ENCODE measurements at places on chromosomes 12 and 14.
A peak's percentile ranks its signal among the peaks of the same experiment; 100 is the strongest.

- DNase-seq, result no peak
Observed at GRCh38 chr12:54370171-54370730, 6.0 kb upstream of the GPR84 start.

DNA sequence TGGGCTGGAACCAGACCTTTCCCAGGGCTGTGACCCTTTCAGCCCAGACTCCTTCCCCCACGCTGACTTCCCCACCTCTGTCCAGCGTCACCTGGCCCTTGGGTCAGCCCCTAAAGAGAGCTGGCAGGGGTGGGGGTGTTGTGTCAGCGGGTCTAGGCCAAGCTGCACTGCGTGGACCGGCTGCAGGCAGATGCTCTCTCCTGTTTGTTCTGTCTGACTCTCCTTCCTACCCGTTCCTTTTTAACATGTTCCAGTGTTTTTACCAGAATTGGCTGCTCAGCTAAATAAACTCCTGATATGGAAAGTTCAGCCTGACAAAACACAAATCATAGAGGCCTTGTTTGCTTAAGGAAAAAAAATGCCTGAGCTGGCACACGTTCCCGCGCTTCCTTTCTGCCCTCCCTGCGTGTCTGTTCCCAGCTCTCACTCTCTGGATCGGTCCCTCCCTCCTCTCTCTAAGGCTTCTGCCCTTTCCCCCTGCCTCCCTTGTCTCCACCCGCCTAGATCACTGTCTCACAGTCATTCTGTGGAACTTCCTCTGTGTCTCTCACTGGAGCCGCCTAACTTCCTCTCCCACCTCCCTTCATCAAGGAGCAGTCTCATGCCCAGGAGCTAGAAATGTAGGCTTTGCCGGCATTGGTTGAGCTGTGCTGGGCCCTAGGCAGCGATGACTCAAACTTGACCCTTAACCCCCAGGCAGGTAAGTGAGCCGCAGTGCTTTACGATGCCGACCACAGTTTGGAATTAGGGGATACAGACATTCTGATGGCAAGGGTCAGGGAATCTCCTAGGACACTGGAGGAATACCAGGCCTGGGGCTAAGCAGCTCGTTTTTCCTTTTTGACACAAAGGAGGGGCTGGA is 15.5 kb upstream of the MLXIP start:
- peak; percentile 53 for DNase-seq

DNA sequence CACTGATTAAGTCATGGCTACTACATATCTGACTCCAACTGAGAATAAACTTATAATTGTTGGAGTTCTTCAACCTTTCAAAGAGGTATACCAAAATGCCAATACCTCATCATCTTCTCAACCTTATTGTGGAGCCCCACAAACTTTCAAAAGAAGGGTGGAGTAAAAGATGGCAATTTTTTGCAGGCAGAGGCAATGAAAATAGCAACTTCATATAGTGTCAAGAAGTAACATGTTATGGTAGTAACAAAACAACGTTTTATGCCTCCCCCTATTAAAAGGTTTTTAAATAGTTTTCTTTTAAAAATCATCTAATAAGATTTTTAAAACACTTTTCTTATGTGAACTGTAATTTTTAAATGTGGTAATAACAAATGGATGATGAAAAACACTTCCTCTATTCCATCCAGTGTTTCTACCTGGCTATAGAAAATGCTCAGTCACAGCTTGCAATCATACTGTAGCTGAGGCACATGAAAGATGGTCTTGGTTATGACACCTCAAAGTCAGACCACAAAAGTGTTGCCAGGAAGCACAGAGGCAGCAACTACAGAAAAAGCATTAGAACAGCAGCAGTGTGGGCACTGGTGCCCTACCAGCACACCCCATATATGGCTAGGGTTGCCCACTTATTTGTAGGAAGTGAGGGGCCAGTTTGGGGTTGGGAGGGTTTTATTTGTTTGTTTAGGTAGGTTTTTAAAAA is 7.0 kb downstream of the PPP1R12A start:
- no peak for DNase-seq

GRCh38 chr12:3489057-3489456 is 1.9 kb upstream of the PRMT8 start:
- DNase-seq, result no peak

- no peak for DNase-seq
Observed at GRCh38 chr12:108332791-108333382, 6.2 kb downstream of the CMKLR1 start.

DNA sequence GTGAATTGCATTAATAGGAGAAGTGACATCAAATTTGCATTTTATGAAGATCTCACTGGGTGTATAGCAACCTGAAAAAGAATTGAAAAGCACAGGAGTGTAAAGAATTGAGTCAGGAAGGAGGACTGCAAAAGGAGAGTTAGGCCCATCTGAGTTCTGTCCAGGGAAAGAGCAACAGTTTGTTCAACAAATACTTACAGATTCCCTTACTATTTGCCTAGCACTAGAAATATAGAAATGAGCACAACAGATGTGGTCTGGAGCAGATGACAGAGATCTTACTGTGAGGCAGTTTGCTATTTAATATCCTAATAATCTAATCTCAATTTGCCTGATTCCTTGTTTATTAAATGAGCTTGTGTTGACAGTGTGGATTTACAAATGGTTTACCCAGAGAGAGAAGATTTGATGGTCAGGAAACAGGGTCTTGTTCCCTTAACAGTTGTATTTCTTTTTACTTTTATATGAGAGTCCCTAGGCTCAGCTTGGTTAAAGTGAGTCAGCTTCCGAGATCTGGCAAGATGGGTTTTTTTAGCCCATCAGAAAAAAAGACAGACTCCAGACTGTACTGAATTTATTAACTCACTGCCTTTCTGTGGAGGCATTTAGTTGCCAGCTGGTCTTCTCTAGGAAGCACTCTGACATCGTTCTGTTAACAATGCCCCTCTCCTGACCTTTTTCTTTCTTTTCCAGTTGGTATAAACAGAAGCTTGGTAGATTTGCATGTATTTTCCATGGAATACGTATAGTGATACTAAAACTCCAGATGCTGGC is 229.7 kb downstream of the TTC6 start:
- DNase-seq, result no peak

GRCh38 chr12:8946733-8947132 is 2.7 kb downstream of the M6PR start:
- DNase-seq, result no peak

DNA sequence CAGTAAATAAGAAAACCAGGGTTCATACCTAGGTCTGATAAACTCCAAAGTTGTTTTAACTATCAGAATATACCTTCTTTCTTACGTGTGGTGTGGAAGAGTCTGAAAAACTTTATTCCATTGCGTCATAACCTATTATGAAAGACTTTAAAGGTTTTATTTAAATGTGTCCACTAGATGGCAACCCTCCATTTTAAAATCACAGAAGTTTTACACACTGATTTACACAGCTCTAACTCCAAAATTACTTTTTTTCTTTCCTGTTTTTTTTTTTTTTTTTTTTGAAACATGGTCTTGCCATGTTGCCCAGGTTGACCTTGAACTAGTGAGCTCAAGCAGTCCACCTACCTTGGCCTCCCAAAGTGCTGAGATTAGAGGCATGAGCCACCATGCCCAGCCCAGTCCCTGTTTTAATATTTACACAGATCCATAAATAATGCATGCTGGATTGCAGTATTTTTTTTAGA is 17.3 kb upstream of the TMPRSS12 start:
- peak; percentile 43 for DNase-seq

DNA sequence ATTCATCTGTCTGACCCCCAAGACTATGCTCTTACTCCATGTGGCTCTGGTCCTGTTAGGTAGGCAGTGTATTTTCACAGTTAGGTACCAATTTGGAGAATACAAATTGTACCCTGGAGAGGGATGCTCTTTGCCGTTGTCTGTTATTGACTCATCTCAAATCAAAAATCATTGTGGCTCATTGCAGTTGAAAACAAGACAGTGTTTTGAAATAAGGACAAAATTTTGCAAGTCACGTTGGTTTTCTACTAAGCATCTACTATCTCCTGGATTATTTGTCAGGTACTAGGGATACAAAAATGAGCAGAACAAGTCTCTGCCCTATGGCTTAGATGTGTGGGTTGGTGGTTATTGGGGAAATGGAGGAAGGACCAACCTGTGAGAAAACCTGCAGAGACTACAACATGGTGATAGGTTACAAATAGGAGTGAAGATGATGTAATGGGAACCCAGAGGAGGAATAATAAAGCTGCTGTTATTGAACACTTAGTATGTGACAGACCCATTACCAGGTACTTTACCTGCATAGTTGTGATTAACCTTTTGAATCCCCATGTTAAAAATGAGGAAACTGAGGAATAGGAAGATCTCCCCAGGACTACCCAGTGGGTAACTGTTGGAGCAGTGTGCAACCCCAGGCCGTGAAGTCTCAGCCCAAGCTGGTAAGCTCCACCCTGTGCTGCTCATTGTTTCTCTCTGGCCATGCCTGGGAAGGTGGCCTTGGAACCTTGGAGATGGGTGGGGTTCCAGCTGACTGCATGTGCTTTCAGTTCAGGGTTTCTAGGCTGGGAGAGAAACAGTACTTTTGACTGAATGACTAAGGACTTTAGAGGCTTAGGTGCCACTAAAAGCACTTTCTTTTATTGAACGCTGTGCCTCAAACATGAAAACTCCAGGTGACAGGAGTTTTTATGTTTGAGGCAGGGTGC is 72.9 kb upstream of the SRSF5 start:
- DNase-seq, result no peak

- no peak for DNase-seq
Observed at GRCh38 chr14:105311838-105312237, 2.7 kb upstream of the PACS2 start.

- no peak for DNase-seq
Observed at GRCh38 chr14:29749327-29749726, 178.3 kb downstream of the PRKD1 start.

DNA sequence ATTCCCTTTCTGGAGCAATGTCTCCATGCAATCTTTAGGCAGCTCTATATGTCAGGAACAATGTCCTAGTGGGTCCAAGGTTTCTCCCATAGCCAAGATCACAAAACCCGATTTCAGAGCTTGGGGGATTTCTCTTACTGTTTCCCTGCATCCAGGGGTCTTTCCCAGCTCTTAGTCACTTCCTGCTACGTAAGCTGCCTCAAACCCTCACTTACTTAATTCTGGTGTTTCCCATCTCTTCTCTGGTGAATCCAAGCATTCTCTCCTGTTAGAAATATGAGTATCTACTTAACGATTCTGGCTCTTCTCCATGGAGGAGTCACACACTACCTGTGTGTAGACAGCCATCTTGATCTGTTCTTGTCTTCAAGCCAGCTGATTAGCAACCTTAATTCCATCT is 80.0 kb downstream of the IFNG-AS1 start:
- DNase-seq, result no peak
